ENCODE measurements at places on chromosomes 1 and 21.
A peak's percentile ranks its signal among the peaks of the same experiment; 100 is the strongest.

GRCh38 chr1:8155528-8156186 lies 129.5 kb upstream of the ERRFI1 start:
- no peak for DNase-seq

DNA sequence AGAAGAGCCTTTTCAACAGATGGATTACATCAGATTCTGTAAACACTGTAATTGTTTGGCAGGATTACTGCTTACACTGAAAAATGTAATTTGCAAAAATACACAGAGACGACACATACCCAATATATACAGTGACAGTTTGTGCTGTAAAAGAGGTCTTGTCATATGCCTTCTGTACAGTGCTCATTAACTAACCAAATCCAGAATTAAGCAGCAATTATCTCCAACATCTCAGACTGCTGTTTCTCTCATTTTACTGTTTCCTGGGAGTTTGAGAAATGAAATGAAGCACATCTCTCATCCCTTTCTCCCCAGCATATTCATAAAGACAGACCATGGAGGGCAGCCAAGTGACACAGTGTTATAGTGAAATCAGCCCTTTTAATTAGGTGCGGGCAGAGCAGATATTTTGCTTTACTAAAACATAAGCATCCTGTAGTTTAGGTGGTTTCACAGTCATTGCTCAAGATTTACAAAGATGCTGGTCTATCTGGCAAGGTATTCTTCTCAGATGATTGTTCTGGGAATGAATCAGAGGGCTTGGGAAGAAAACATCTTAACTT lies 618.4 kb upstream of the USP24 start:
- peak; percentile 26 for DNase-seq

GRCh38 chr1:181936768-181937581 lies 124.5 kb downstream of the ZNF648 start:
- peak; percentile 49 for DNase-seq

- no peak for DNase-seq
Observed at GRCh38 chr1:180524915-180525714, 22.7 kb upstream of the ACBD6 start.

- no peak for DNase-seq
Observed at GRCh38 chr1:25671929-25672328, 55.3 kb downstream of the MAN1C1 start.

DNA sequence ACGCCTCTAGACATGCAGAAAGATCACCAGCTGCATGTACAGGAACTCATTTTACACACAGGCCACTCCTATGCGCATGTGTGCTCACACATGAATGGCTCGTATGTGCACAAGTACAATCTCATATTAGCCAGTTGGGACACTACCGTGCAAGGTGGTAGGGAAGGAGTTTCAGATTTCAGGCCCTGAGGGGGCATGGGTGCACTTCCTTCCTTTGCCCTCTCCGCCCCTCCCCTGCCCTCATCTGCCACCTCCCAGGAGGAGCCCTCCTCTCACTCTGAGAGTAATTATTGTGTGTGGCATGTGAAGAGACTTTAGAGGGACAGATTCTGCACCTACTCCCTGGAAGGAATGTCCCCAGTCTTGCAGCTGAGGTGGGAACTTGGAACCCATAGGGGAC lies 14.8 kb downstream of the EDN2 start:
- no peak for DNase-seq

- no peak for DNase-seq
Observed at GRCh38 chr1:107135463-107135862, 5.4 kb upstream of the NTNG1 start.

DNA sequence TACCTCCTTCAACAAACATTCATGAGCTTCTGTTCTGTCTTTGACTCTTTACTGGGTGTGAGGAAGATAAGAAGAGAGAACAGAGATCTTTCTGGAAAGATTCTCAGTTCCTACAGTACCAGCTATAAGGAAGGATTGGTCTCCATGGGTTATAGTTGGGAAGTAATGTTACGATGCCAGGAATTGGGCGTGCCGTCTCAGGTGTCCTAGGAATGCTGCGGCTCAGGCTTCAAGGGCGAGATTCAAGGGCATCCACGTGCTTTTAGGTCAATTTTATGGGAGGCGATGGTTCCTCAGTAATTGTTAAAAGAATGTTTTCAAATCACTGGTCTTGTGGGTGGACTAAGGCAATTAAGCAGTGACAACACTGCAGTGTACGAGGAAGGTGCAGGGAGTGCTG lies 27.3 kb downstream of the COG2 start:
- DNase-seq, result no peak

GRCh38 chr1:69569576-69570328 lies 2.0 kb downstream of the LRRC7 start:
- no peak for DNase-seq

DNA sequence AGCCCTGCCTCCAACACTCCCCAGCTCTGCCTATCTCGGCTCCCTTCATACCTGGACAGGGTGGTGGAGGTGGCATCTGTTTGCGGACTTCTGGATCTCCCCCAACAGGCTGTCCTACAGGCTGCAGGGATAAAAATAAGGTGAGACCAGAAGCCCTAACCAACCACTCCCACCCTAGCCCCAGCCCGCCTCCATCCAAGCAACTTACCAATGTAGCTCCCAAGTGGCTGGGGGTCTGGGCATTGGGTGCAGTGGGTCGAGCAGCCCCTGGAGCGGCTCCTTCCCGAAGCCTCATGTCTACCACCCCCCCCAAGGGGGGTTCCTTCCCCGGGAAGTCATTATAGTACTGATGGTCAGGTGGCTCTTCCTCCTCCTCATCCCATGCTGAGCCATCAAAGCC lies 4.4 kb downstream of the SHC1 start:
- DNase-seq, result no peak

- DNase-seq, result no peak
Observed at GRCh38 chr1:221777431-221778072, 35.7 kb upstream of the DUSP10 start.

DNA sequence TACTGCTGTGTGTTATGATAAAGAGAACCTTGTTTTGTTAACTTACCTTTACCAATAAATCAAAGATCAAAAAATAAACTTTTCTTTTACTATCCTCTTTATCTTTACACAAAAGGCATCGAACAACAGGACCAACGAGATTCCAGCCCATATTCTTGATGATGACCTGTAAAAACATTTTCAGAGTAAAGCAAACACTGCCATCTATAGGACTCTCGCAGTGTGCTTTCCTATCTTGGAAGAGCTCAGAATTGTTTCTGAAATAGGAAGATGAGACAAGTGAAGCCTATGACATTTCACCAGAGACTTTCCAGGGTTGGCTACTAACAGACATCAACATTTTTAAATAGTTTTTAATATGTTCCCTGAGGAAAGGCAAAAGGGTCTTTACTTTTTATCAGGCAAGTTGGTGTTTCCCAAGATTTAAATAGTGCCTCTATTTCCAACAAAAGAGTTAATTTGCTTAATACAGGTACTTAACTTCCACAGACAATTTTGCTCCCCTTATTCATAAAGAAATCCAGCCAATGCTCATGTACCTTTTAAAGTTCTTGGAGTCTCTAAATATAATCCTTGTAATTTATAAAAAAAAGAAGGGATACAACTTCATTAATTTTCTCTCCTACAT lies 7.3 kb downstream of the GLMN start:
- DNase-seq, result peak; percentile 2

DNA sequence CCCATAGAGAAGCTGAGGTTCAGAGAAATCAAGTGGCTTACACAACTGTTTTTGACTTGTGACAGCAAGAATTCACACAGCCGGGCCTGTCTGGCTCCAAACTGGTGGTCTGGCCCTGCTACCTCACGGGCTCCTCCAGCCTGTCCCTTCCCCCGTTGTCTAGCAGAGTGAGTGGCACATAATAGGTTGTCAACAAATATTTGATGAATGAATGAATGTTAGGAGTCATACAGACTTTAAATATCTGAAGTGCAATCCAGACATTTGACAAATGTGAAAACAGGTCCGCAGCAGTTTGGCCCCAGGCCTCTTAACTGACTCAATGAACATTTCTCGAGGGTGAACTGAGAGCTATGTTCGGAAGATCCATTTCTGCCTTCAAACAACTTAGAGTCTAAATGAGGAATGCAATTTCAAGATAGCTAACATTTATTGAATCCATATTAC lies 1.1 kb upstream of the RHOC start:
- DNase-seq, result no peak

DNA sequence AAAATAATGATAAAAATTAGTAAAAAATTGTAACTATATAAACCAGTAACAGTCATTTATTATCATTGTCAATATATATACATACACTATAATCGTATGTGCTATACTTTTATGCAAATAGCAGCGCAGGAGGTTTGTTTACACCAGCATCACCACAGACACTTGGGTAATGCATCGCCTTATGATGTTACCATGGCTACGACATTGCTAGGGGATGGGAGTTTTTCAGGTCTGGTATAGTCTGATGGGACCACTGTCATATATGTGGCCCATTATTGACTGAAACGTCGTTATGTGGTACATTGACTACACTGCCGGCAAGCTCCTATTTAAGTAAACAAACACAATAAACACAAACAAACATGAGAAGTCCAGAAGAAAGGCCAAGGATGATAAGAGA lies 45.6 kb downstream of the KCNK1 start:
- DNase-seq, result no peak

DNA sequence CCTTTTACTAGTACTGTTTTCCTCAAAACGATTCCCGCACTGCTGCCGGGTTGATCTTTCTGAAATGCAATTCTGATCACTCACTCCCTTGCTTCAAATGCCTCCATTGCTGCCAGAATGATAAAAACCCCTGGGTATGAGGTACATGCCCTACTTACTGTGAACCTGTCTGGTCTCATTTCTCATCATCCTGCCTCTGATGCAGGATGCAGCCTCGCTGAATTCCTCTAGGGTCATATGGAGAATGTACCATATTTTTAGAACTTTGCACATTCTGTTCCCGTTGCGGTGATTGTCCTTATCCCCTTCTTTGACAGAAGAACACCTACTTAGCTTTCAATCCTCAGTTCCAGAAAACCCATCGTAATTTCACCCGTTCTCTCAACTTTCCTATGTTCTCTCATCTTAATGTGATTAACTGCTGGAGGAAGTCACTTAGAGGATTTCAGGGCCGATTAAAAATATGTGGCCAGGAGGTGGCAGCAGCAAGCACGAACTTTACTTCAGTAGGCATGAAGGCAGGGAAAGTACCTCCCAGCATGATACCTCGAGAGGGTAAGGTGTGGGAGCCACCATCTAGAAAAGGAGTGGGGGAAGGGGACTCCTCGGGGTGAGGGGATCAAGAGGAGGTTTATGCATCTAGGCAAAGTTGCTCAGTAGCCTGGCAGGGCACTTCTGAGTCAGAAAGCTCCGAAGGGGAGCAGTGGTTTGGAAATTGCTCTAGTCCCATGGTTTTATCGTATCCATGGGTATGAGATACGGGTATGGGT lies 361.5 kb upstream of the ZP4 start:
- no peak for DNase-seq

All from NCI-H2081 treated with DMSO at 0.1 percent for 48 hours (cell line).